Kidney epithelial cell (primary cell): ENCODE measurements at places on chromosomes 2 and 18. TPM values are rescaled to one million over a fixed set of nuclear protein-coding genes. Genes with fewer than 3 reads are reported as not detected.
A peak's percentile ranks its signal among the peaks of the same experiment; 100 is the strongest.

UBE2F gene
- 62.3 and 116 TPM in 2 replicates for total RNA-seq

C2orf80 gene
- total RNA-seq, result not detected in 2 replicates

TEX44 gene
- not detected in 2 replicates for total RNA-seq

FAM210A gene
- total RNA-seq, result 13.6 and 18.3 TPM in 2 replicates

ABCB11 gene
- not detected in 2 replicates for total RNA-seq

RFTN2 gene
- total RNA-seq, result under 0.01 and 0.07 TPM in 2 replicates

CRYBA2 gene
- total RNA-seq, result not detected in 2 replicates

SERPINB7 gene
- 2.2 and 3.1 TPM in 2 replicates for total RNA-seq

GPAT2 gene
- total RNA-seq, result 1.3 and 1.6 TPM in 2 replicates

DNA sequence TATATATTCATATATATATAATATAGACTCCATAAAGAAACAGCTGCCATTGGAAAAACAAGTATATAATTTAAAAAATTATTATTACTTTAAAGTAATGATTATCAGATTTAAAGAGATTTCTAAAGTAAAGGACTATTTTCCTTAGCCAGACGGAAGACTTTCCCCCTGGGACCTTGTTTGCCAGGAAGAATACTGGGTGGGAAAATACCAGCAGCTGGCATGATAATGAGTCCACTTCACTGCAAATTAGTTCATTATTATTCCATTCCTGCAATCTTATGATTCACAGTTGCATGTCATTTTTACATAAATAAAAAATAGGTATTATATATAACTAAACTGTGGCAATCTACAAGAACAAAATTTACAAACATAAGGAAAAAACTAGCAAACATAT lies 339.8 kb upstream of the CDH7 start:
- DNase-seq, result no peak

DNA sequence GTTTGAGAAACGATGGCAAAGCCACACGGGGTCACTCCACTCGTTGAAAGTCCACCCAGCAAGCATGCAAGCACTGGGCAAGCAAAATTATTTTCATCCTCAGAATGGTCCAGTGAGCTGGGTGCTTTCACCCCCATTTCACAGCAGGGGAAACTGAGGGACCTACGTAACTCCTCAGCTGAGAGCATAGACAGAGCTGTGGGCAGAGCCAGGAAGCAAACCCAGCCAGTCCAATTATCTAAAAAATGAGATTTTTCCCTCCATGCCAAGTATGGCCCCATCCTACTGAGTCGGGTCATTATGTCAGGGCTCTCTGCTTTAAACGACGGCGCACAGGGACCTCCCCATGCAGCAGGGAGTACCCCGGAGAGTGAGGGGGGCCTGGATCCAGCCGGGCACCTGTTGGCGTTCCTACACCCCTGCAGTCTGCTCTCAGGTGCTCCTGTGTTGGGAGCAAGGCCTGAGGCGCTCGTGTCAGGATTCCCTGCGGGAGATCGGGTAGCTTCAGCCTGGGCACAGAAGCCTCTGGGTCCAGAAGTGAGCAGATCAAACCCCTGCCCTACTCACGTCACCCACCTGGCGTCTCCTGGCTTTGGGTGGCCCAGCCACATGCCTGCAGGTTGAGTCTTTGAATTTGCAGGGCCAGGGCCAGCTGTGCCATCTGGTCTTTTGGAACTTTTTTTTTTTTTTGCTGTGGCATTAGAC lies 17.3 kb downstream of the TWIST2 start:
- DNase-seq, result no peak

DNA sequence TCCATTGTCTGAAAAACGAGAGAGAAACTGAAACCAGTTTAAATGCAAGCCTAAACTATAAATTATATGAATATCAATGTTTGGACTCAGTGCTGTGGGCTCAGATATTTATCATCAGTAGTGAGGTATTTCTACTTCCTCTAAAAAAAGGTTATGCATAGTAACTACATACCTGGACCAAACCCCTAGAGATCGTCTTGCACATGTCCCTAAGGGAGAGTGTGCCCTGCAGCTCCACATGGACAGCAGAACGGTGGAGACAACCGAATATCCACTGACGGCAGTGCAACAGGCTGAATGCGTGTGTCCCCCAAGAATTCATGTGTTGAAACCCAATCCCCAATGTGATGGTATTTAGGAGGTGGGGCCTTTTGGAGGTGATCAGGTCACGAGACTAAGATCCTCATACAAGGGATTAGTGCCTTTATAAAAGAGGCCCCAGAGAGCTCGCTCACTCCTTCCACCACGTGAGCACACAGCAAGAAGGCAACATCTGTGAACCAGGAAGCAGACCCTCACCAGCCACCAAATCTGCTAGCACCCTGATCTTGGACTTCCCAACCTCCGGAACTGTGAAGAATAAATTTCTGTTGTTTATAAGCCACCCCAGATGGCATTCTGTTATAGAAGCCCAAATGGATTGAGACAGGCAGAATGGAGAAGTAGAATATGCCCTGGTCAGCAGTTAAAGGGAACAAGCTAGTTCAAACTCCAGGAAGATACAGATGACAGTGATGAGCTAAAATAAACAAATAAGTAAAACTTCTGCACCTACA lies 208.4 kb downstream of the ANAPC1 start:
- DNase-seq, result no peak

GRCh38 chr2:24886691-24887304 lies 33.2 kb downstream of the ADCY3 start:
- DNase-seq, result no peak

- no peak for DNase-seq
These were observed 25.3 kb upstream of the STARD7 start for GRCh38 chr2:96233880-96234316.

DNA sequence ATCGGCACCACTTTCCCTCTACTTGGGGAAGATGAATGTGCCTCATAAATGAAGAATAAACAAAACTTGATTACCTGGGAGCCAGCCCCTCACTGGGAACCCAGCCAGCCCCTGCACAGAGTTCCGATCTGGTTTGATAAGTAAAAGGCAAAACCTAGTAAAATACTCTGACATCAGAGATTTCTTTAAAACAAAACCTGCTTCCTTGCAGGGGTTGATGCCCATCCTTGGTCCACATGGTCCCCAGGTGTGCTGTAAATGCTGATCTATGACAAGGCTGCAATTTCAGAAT lies 218.8 kb upstream of the APCDD1 start:
- no peak for DNase-seq

DNA sequence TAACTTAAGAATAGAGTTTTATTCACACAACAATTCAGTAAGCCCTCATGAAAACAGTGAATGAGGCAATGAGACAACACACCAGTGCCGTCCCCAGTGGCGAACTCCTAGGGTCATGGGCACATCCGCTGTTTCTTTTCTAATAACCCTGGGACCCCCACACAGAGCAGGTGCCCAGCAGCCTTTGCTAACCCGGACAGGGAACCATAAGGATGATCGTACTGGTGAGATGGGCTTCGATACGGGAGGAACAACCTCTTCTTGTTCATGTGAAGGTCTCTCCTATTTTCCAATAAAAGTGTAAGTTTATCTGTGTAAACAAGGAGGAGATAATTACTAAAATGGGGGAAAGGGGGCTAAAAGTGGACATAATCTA lies 97.4 kb upstream of the MGAT4A start:
- no peak for DNase-seq

DNA sequence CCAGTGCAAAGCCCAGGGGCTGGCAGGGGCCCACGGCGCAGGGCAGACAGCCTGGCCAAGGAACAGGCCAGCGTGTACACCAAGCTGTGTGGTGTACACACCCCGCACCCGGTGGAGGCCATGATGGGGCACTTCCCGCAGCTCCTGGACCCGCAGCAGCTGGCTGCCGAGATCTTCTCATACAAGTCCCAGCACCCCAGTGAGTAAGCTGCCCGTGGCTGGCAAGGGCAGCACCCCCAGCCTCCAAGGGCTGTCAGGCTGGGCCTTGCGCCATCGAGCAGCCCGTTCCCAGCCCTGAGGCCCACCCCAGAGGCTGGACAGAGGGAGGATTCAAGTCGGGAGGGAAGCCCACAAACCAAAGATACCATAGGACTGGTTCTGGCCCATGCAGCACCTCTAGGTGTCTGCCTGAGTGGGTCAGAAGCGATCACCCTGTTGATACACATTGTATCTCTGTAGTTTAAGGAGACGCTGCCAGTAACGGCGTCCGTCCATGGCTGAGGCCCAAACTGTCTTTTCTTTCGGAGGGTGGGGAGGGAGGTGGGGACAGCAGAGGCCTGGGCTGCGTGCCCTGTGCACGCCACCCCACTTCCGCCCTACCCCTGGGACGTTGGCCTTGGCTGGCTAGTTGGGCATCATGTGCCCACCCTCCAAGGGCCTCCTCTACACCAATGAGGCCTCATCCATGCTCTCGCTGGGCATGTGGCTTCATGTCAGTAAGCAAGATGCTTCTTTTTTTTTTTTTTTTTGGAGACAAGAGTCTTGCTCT lies 16.8 kb upstream of the MTERF4 start:
- no peak for DNase-seq

DNA sequence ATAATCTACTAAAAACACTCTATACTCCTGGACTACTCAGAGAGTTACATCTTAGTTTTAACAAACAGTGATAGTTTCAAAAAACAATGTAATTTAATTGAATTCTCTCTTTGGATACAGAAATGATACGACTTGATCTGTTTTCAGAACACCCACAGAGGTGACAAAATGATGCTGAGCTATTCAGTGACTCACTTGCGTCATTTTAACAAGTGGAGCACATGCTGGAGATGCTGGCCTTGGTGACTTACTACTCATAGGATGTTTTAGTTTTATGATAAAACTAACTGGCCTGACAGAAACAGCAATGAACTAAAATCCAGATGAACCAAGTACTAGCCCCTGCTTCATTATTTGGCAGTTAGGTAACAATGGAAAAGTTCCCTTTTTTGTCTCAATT lies 101.3 kb upstream of the ITGB6 start:
- DNase-seq, result no peak

GRCh38 chr2:208798698-208799097 lies 392.1 kb downstream of the PTH2R start:
- no peak for DNase-seq

DNA sequence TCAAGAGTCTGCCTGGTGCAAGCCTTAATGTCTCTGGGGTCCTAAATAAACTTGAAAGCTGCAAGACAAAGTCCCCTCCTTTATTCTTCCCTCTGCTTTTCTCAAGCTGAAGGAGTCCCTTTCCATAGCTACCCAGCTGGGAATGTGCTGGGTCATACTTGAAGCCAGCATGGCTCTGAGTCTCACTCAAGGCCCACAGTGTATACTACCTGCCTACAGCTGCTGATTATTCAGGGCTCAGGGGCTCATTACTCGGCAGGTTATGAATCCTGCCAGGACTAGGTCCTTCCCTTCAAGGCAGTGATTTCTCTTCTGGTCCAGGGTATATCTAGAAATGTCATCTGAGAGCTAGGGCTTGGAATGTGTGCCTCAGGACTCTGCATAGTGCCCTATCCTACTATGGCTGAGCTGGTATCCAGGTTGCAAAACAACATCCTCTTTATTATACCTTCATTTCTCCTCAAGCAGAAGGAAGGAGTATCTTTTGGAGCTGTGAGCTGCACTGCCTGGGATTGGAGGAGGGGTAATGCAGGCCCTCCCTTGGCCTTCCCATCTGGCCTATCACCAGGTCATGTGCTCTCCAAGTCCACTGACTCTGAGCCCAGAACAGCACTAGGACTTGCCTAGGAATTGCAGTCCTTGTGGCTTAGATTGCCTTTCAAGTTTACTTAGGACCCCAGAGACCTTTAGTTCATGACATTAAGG lies 22.3 kb downstream of the IL1RN start:
- no peak for DNase-seq

DNA sequence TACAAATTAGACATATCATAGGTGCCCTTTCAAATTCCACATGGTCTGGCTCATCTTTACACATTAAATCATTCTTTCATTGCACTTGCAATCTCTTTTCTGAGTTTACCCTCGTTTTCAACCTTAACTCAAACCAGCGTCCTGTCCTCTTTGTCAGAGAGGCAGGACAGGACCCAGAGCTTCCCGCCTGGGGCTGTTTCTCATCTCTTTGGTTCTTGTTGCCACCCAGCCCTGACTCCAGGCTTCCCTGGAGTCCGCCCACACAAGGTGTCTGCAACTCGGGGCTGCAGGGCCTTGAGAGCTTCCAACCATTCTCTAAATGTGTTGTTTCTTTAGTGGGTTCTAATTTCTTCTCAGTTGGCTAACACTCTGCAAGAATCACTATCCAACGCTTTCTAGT lies 24.4 kb downstream of the RBMS1 start:
- DNase-seq, result no peak

DNA sequence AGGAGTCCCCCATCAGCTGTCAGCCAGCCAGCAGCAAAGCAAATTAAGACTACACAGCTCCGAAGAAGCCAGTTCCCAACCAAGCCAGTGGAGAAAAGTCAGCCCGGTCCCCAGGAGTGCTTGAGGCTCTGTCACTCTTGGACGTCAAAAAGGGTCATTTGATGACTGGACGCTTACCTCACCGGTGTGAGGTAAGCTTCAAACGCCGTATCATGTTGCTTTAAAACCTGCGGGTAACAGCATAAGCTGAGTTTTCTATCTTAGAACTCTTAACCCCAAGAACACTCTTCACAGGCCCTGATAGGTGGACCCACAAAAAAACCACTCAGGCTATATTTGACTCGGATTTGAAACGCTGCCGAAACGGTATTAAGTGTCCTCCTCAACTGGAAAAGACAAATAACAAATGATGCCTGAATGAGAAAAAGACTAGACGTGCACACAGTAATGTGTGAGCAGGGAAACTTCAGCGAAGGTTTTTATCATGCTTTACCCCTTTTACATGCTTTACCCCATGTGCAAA lies 682 bp upstream of the LNPK start:
- DNase-seq, result no peak

- DNase-seq, result no peak
These were observed 13.6 kb upstream of the PAPOLG start for GRCh38 chr2:60742419-60742818.

GRCh38 chr2:200525066-200525465 lies 941 bp upstream of the SGO2 start:
- DNase-seq, result no peak

DNA sequence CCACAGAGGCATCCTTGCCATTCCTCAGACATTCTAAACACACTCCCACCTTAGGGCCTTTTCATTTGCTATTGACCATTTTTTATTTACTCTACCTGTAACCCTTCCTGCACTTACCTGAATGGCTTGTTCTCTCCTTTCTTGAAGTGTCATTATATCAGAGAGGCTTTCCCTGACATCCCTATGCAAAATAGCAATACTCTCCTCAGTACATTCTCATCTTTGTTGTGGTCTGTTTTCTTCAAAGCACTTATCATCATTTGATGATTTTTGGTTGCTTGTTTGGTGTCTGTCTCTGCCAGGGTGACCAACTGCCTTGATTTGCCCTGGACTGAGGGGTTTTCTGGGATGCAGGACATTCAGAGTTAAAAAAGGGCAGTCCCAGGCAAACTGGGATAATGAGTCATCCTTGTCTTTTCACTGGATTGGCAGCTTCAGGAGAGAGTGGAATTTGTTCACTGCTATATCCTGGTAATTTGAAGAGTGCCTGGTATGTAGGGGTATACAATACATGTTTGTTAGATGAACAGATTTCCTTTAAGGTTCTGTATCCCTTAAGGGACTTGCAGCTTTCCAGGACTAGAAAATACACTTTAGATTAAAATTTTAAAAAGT lies 102.4 kb downstream of the BABAM2 start:
- peak; percentile 44 for DNase-seq

DNA sequence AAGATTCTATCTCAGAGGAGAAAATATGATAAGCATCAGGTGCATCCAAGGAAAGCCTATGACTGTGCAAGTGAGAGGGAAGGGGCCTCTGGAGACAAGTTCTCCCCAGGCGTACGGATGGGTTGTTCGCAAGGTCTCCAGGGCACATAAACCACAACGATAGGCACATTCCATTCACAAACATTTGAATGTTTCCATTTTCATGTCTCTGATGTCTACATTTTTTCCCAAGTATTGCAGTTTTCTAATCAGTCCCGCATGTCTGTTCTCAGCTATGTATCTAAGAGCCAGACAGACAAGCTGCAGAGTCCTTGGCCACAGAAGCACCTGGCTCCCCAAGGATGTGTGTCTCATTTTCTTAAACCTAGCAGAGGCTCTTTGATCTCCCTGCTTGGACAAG lies 28.0 kb downstream of the OSR1 start:
- no peak for DNase-seq
